ENCODE measurements at places on chromosomes 2 and 18. TPM values are rescaled to one million over a fixed set of nuclear protein-coding genes. Genes with fewer than 3 reads are reported as not detected.
A peak's percentile ranks its signal among the peaks of the same experiment; 100 is the strongest.

The COL3A1 gene
- 187 TPM for total RNA-seq

The XPO1 gene
- total RNA-seq = 111 TPM

The DPY30 gene
- 60.4 TPM for total RNA-seq

The GKN1 gene
- not detected for total RNA-seq

The PRKD3 gene
- 39.3 TPM for total RNA-seq

The MC4R gene
- total RNA-seq = 0.35 TPM

The CIB4 gene
- total RNA-seq = not detected

The POMC gene
- 3.9 TPM for total RNA-seq

The BABAM2 gene
- 39.5 TPM for total RNA-seq

The UPP2 gene
- total RNA-seq = not detected

The TIGD1 gene
- 3.7 TPM for total RNA-seq

The ZSWIM2 gene
- total RNA-seq = not detected

The CCDC68 gene
- 20.2 TPM for total RNA-seq

GRCh38 chr2:206086716-206087350, 859 bp upstream of the INO80D start:
- peaks cover 30% of the 10 kb centered on the region for H3K4me1 ChIP-seq
- H3K4me3 ChIP-seq = peak overlapping the region; percentile 84
- DNase-seq = no peak
- peak overlapping the region; percentile 99 for H3K27ac ChIP-seq
- H3K36me3 ChIP-seq = peaks cover 5% of the 10 kb centered on the region
- H3K27me3 ChIP-seq = no peaks in the 10 kb centered on the region

- no peaks in the 10 kb centered on the region for H3K27me3 ChIP-seq
- no peak overlapping the region for H3K4me3 ChIP-seq
- H3K36me3 ChIP-seq = no peaks in the 10 kb centered on the region
- no peak overlapping the region for H3K27ac ChIP-seq
- no peak for DNase-seq
- peaks cover 9% of the 10 kb centered on the region for H3K4me1 ChIP-seq
Observed at GRCh38 chr2:113116100-113116958, 11.1 kb upstream of the IL1RN start.

DNA sequence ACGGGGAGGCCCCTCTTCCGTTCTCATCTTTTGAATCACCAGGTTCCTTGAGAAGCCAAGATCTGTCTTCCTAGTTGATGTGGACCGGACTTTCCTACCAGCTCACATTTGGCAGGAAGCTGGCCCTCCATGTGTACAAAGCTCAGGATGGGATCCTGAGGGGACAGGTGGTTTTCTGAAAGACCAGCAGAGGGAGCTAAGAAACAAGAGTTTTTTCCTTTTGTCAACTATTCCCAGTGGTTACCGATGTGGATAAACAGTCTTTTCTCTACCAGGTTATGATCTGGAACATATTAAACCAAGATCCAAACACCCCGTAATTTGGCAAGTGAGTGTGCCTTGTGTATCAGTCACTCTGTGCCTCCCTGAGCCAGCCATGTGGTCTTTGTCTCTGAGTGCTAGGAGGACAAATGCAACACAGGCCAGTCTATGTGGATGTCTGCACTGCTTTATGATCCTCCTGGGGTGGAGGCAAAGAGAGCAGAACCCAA, 25.1 kb upstream of the ARHGAP25 start:
- H3K27ac ChIP-seq = no peak overlapping the region
- no peaks in the 10 kb centered on the region for H3K36me3 ChIP-seq
- H3K27me3 ChIP-seq = no peaks in the 10 kb centered on the region
- no peak for DNase-seq

DNA sequence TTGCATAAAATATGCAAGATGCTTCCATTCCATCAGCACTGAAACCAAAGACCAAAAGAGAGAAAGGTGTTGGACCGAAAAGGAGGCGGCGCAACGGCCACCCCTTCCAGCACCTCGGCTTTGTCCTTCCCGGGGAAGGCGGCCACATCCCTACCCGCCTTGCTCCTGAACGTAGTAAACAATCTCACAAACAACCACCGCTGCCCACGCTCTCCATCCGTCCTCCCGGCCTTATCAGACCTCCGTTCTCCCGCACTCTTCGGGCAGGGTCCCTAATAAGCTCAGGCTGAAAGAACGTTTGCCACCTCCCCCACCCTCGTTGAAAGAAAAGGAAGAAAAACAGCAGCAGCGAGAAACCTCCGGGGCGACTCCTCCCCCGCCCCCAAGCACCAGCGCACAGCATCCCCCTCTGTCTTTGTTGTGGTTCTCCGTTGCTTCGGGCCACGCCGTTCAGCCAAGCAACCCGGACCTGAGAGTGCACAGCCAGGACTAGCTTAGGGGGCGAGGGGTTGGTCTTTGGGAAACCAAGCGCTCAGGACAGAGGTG, 4.4 kb downstream of the EVX2 start:
- peaks cover 13% of the 10 kb centered on the region for H3K4me1 ChIP-seq
- no peaks in the 10 kb centered on the region for H3K36me3 ChIP-seq
- H3K27ac ChIP-seq = no peak overlapping the region
- peaks cover 97% of the 10 kb centered on the region for H3K27me3 ChIP-seq

GRCh38 chr2:182300608-182301007, 126.2 kb downstream of the PDE1A start:
- no peak overlapping the region for H3K27ac ChIP-seq
- DNase-seq = no peak
- H3K4me3 ChIP-seq = no peak overlapping the region
- H3K36me3 ChIP-seq = no peaks in the 10 kb centered on the region

- DNase-seq = no peak
- H3K27me3 ChIP-seq = no peaks in the 10 kb centered on the region
- no peaks in the 10 kb centered on the region for H3K36me3 ChIP-seq
- no peak overlapping the region for H3K4me3 ChIP-seq
Observed at GRCh38 chr2:6186332-6187151, 494.4 kb downstream of the SOX11 start.

- H3K27me3 ChIP-seq = no peaks in the 10 kb centered on the region
- no peak overlapping the region for H3K27ac ChIP-seq
- H3K4me1 ChIP-seq = no peaks in the 10 kb centered on the region
- no peak for DNase-seq
Observed at GRCh38 chr2:16726577-16726976, 60.9 kb upstream of the CYRIA start.

GRCh38 chr2:61536180-61536571, 2.0 kb downstream of the XPO1 start:
- H3K36me3 ChIP-seq = no peaks in the 10 kb centered on the region
- H3K4me1 ChIP-seq = peaks cover 35% of the 10 kb centered on the region
- no peaks in the 10 kb centered on the region for H3K27me3 ChIP-seq
- H3K4me3 ChIP-seq = peak overlapping the region; percentile 69
- no peak for DNase-seq
- peak overlapping the region; percentile 96 for H3K27ac ChIP-seq

DNA sequence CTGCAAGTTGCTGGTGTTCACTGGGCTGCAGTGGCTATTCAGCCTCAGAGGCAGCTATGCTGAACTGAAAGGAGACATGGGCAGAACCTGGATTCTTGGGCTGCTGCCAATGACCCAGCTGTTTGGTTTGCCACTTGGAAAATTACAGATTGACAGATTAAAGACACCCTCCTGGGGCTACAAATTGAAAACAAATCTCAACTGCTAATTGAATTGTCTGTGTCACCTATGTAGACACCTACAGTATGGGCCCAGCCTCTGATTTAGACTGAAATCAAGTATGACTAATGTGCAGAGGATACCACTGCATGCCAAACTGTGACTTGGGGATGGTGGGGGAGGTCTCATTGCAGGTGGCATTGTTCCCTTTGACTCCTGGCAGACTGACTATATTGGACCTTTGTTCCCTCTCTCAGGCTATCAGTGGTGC, 42.8 kb downstream of the ITSN2 start:
- H3K36me3 ChIP-seq = no peaks in the 10 kb centered on the region
- DNase-seq = no peak
- no peaks in the 10 kb centered on the region for H3K27me3 ChIP-seq
- H3K4me3 ChIP-seq = no peak overlapping the region

DNA sequence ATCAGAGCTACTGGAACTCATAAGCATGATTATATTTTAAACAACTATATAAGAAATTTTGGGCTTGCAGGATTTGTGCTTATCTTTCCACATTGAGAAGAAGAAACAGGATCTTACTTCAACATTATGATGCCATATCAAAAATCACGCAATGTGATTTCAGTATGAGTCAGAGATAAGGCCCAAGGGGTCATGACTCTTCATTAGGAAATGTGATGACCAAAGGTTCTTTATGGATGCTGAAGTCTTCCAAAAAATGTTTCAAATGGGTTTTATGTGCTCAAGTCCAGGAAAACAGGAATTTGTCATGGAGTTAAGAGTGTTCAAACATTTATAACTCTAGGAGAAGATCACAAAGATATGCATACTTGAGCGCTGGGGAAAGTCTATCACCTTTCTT, 7.8 kb upstream of the SERPINB2 start:
- H3K27me3 ChIP-seq = no peaks in the 10 kb centered on the region
- H3K27ac ChIP-seq = no peak overlapping the region
- H3K4me1 ChIP-seq = no peaks in the 10 kb centered on the region
- DNase-seq = no peak
- no peaks in the 10 kb centered on the region for H3K36me3 ChIP-seq

- no peaks in the 10 kb centered on the region for H3K4me1 ChIP-seq
- H3K4me3 ChIP-seq = no peak overlapping the region
- H3K36me3 ChIP-seq = no peaks in the 10 kb centered on the region
Observed at GRCh38 chr18:13511961-13512577, 214.3 kb downstream of the FAM210A start.

- H3K36me3 ChIP-seq = no peaks in the 10 kb centered on the region
- H3K27ac ChIP-seq = no peak overlapping the region
- no peak overlapping the region for H3K4me3 ChIP-seq
Observed at GRCh38 chr2:51620796-51621195, 588.9 kb upstream of the NRXN1 start.

- peaks cover 33% of the 10 kb centered on the region for H3K4me1 ChIP-seq
- peaks cover 3% of the 10 kb centered on the region for H3K36me3 ChIP-seq
- no peak overlapping the region for H3K27ac ChIP-seq
- DNase-seq = no peak
- no peaks in the 10 kb centered on the region for H3K27me3 ChIP-seq
Observed at GRCh38 chr2:196278491-196278911, 107.1 kb upstream of the STK17B start.

- no peaks in the 10 kb centered on the region for H3K27me3 ChIP-seq
- H3K27ac ChIP-seq = no peak overlapping the region
- no peak overlapping the region for H3K4me3 ChIP-seq
- DNase-seq = peak; percentile 74
- no peaks in the 10 kb centered on the region for H3K36me3 ChIP-seq
- H3K4me1 ChIP-seq = no peaks in the 10 kb centered on the region
Observed at GRCh38 chr18:47756364-47757016, 174.0 kb downstream of the SMAD2 start.

GRCh38 chr2:48345176-48345575, 184.8 kb upstream of the STON1 start:
- H3K36me3 ChIP-seq = no peaks in the 10 kb centered on the region
- no peak overlapping the region for H3K27ac ChIP-seq
- peaks cover 55% of the 10 kb centered on the region for H3K4me1 ChIP-seq
- H3K4me3 ChIP-seq = no peak overlapping the region
- DNase-seq = no peak

- no peak overlapping the region for H3K4me3 ChIP-seq
- no peaks in the 10 kb centered on the region for H3K4me1 ChIP-seq
- H3K36me3 ChIP-seq = peaks cover 80% of the 10 kb centered on the region
- no peak for DNase-seq
- H3K27me3 ChIP-seq = no peaks in the 10 kb centered on the region
- H3K27ac ChIP-seq = no peak overlapping the region
Observed at GRCh38 chr2:97763176-97763845, 49.9 kb downstream of the ZAP70 start.

DNA sequence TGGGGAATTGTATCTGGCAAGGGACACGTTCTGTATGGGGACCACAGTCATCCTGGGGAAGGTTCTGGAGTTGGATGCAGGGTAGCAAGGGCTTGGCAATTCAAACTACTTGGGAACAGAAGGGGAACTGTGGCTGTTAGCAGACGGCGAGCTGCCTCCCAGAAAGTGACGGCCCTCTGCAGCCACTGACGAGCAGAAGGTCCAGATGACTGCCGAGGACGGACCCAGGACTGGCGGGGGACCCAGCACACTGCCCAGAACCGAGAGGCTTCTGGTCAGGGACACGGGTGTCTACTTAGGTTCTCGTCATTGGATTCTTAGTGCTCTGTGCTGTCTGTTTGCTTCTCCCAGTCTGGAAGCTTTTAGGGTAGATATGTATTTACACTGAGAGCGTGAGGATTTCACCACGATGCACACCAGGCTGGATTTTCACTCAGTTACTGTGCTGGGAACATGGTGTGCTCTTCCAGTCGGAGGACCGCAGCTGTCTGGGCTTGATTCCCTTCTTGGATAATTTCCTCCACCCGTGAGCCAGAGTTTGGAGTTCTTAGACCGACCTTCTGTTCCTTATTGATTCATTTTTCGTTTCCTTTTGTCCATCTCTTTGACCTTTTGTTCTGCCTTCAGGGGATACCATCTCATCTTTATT, 13.4 kb downstream of the GPR35 start:
- H3K4me3 ChIP-seq = no peak overlapping the region
- no peaks in the 10 kb centered on the region for H3K4me1 ChIP-seq
- DNase-seq = no peak
- H3K27ac ChIP-seq = no peak overlapping the region
- H3K27me3 ChIP-seq = no peaks in the 10 kb centered on the region

DNA sequence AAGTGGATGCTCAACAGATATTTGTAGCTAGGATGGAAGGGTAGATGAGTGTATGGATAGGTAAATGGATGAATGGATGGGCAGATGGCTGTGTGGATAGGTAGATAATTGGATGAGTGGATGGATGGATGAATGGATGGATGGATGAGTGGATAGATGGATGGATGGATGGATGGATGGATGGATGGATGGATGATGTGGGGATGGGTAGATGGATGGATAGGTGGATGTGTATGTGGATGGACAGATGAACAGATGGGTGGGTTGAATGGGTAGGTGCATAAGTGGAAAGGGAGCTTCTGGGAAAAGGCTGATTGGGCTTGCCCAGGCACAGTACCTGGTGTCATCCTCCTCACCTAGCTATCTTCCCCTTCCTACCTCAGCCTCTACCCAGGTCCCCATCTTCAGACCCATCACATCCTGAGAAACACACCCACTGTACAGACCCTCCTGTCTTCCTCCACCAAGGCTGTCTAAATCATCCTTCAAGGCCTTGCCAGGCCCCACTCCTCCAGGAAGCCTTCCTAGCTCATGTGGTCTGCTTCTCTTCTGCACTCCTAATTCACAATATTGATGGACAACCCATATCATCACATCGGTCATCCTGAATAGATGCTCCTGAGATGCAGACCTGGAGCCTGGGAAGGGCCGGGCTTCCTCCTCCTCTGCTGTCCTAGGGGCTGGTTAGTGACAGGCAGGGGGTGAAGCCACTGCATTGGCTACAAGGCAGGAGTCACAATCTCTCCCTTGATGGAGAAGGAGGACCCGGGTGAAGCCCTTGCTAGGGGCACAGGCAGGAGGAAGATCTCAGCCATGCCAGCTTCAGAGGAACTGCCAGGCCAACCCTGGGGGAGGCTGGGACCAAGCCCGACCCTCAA, 49.4 kb downstream of the SMAD7 start:
- peak overlapping the region; percentile 80 for H3K27ac ChIP-seq
- H3K27me3 ChIP-seq = no peaks in the 10 kb centered on the region
- DNase-seq = no peak
- peaks cover 46% of the 10 kb centered on the region for H3K4me1 ChIP-seq

GRCh38 chr2:127811397-127812321, 688 bp upstream of the WDR33 start:
- no peaks in the 10 kb centered on the region for H3K36me3 ChIP-seq
- H3K4me1 ChIP-seq = peaks cover 31% of the 10 kb centered on the region
- H3K4me3 ChIP-seq = peak overlapping the region; percentile 88
- DNase-seq = peak; percentile 53
- peak overlapping the region; percentile 94 for H3K27ac ChIP-seq
- no peaks in the 10 kb centered on the region for H3K27me3 ChIP-seq

Data from lower lobe of right lung (tissue), 2 donors.